LoVo (cell line): ENCODE measurements at places on chromosomes 5 and 9.
A peak's percentile ranks its signal among the peaks of the same experiment; 100 is the strongest.

- DNase-seq: no peak
These were observed 39.2 kb downstream of the NACC2 start for GRCh38 chr9:136055715-136056545.

DNA sequence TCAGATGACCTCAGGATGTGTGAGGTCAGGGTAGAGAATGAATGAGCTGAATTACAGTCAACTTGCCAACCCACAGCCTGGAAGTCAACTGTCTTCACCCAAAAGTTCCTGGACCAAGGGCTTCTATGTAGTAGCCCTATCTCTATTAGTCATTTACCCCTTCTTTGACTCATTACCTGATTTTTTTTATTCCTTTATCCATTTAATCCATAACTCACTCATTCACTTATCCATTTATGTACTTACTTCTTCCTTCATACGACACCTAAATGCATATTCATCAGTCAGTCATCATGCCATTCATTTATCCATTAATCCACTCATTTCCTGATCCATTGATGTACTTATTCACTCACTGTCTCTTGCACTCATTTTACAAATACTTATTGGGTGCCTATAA lies 212.7 kb downstream of the PAPPA start:
- DNase-seq: no peak

GRCh38 chr9:8234316-8234715 lies 434.7 kb upstream of the DMAC1 start:
- DNase-seq: no peak

GRCh38 chr5:127517110-127517479 lies 345 bp upstream of the PRRC1 start:
- no peak for DNase-seq

DNA sequence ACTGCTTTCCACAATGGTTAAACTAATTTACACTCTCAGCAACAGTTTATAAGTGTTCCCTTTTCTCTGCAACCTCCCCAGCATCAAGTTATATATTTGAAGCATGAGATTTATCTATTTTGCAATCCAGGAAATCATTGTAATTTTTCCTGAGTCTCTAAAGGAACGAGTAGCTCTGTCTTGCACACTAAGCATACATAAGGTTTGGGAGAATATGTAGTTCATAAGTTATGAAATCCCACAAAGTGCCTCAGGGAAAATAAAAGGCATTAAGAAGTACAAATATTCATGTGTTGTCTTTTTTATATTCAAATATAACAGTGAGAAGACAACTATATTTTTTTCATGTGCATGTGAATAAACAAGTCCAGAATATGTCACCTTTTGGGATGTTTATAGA lies 377.1 kb upstream of the RORB start:
- DNase-seq: no peak

- no peak for DNase-seq
These were observed 235.2 kb upstream of the ELL2 start for GRCh38 chr5:96196890-96197289.

DNA sequence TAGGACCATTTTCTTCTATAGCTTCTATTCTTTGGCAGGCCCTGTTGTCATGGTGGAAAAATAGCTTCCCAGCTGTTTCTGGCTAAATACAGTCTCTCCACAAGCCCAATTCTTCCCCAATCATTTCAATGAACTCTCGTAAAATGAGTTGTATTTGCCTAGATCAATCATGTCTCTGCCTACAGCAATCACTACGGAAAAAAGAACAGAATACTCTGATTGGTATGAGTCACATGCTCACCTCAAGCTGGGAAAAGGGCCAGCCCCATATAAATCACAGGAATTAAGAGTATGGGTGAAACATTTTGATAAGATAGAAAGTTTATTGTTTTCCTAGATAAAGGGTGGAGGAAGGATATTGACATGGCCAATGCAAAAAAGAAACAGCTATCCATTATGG lies 711.4 kb downstream of the EFNA5 start:
- DNase-seq: peak; percentile 37

GRCh38 chr5:114419067-114419388 lies 57.2 kb downstream of the KCNN2 start:
- no peak for DNase-seq

- DNase-seq: peak; percentile 32
These were observed 114.5 kb upstream of the LMX1B start for GRCh38 chr9:126499005-126499910.

DNA sequence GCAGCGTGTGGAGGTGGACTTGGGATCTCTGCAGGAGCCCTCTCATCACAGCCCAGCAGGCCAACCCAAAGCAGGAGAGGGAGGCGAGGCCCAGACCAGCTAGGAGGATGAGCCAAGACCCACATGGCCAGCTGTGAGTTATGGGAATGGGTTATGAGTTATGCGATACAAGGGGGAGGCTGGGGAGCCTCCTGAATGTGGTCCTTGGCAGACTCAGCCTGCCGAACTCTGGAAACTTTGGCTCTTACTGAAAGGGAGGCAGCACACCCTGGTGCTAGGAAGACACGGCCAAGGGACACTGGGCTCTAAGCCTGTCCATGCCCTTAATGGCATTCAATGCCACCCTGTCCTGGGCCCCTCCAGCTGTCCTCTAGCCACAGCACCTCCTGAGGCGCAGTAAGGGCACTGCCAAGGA lies 7.7 kb upstream of the VAV2 start:
- DNase-seq: no peak

- DNase-seq: no peak
These were observed 42.2 kb upstream of the RIOK2 start for GRCh38 chr5:97225222-97225621.

DNA sequence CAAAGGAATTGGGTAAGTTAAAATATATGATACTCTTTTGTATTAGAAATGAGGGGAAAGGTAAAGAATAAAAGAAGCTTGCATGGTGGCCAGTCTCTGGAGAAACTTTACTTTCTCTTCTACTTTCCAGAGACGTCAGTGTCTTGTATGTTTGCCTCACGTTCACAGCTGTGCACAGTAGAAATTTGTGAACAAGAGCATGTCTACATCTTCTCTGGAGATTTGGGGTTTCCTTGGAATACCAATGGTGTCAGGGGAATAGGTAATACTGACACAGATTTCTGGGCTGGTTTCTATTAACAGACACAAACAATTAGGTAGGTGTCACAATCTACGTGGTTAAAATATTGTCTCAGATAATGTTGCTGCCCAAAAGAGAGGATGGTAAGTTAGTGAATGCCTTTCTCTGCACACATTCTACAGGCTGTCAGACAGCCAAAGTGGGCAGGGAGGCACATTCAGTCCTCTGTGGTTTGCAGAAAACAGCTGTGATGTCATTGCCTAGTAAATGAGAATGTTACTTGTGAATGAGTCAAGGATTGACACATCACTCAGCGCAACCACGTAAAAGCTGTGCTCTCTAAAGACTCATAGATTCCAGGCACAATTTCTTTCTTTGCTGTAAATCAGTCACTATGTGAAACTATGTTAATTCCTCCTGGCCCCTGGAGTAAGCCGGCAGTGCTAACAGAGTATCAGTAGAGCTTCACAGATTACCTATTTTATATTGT lies 397.1 kb downstream of the MAN2A1 start:
- DNase-seq: no peak

DNA sequence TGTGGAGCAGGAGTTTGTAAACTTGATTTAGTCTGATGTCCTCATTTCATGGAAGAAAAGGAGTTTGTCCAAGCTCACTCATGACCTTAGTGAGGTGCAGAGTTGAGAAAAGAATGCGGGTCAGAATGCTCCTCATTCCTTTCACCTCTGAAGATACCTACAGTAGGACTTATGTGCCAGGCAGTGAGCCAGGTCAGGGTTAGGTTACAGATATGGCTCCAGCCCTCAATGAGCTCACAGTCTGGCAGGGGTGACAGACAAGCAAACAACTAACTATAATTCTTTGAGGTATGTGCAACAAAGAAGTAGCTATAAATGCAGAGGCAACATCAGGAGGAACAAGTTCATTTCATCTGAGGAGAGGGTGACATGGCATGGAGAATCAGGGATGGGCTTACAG lies 102.5 kb downstream of the SPATA31D1 start:
- no peak for DNase-seq

DNA sequence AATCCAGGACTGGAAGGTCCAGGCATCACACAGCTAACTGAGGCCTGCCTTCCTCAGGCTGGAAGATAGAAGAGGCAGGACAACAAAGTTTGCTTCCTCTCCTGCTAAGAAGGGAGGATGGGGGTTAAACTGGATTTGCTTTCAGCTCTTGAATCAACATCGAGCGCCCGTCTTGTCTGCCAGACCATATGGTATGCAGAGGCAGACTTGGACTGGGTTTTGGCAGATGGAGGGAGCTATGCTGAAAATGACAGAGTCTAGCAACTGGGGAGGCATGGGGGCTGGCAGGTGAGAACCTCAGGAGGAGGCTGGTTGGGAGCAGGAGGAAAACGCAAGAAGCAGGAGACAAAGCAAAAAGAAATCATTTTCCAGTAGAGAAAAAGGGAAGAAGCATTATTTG lies 289.5 kb upstream of the IL12B start:
- no peak for DNase-seq

DNA sequence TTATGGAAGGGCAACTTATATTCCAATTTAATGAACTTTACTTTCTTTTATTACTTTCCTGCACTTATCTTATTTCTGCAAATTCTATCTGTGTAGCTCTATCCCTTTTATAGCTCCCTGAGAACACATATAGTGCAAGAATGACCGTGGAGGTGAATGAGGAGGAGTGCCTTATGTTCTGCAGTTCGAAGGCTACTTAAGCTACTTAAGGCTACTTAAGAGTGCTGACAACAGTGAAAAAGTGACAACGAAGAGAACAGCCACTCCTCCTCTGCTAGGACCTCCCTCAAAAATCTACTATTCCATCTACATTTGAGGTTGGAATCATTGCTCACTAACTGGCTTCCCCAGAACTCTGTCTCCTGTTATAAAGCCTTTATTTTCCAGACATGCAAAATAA lies 1365.7 kb upstream of the C9orf72 start:
- no peak for DNase-seq

- DNase-seq: no peak
These were observed 228.9 kb downstream of the KIAA0825 start for GRCh38 chr5:94389515-94389899.

DNA sequence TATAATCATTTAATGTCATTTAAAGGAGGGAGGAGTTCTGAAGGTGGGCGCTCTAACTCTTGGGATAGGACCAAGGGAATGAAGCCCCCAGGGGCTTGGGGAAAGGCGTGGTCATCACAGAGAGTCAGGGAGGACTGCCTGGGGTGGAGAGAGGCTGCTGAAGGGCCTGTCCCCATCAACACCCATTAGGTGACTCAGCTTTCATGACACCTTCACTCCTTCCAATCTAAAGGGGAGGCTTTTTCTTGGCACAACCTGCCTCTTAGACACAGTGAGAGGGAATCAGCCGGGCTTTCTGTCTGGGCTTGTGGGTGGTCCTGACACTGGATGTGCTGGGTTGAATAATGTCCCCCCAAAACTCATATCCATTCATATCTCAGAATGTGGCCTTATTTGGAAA lies 31.4 kb upstream of the ANKRD33B start:
- DNase-seq: no peak

- DNase-seq: no peak
These were observed 25.9 kb downstream of the HMCN2 start for GRCh38 chr9:130291474-130291873.

GRCh38 chr9:100589582-100589981 lies 11.7 kb downstream of the CAVIN4 start:
- DNase-seq: no peak
